Motor neuron (in vitro differentiated cells): ENCODE measurements at places on chromosomes 2 and 18.
A peak's percentile ranks its signal among the peaks of the same experiment; 100 is the strongest.

- no peak for ATAC-seq
Observed at GRCh38 chr18:65343571-65343970, 407.2 kb upstream of the CDH7 start.

- ATAC-seq: no peak
Observed at GRCh38 chr2:110748489-110748867, 16.1 kb downstream of the ACOXL start.

DNA sequence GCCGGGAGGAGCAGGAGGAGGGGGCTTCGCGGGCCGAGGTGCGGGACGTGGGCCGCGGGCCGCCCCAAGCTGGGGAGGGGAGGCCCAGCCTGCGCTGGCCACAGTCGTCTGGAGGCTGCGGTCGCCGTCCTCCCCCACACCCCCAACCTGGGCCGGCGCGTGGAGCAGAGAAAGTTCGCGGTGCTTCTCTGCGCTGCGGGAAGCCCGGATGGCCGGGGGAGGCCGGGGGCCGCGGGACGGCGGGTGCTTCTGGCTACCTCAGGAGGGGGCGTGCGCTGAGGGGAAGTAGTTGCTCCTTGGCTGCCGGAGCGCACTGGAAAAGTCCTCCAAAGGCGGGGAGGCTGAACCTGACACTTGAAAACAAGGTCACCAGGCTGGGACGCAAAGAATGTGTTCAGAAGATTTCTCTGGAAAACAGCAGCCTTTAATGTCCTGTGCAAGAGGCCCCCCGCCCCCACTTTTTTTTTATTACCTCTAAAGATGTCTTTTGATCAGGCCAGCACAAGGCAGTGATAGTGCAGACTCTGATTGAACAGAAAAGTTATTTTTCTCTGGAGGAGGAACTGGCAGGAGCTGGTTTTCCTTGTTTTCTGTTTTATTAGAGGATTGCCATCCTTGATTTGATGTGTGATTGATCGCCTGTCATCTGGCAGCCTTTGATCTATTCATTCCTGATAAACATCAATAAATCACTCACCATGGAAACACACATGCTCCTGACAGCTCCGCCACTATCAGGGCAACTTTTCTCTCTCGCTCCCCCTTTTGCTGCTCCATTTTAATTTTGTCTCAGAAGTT is 1.6 kb downstream of the TSHZ1 start:
- ATAC-seq: no peak

DNA sequence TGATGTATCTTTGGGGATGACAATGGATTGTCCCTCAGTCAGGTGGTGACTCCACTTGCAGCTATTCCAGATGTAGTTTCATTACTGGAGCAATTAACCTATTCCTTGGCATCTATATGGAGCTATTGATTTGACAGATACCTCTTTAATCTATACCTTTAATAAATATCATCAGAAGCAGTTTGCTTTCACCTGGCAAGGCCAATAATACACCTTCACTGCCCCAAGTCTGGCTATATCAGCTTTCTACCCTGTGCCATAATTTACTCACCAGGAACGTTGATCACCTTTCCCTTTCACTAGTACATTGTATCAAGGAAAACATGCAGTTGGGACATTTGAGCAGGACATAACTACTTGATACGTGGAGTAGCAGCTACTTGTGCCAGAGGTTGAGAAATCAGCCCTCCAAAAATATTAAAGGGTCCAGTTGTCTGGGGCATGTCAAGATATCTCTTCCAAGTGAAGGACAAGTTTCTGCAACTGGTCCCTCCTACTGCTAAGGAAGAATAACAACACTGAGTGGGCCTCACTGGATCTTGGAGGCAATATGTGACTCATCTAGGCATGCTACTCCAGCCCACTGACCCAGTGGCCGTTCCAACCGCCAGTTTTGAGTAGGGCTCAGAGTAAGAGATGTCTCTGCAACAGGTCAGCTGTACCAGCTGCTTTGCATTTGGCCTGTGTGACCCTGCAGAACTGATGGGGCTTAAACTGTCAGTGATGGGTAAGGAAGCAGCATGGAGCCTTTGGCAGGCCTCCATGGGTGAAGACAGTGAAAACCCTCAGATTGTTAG is 67.0 kb downstream of the PSMG2 start:
- no peak for ATAC-seq

- ATAC-seq: no peak
Observed at GRCh38 chr2:6877402-6878304, at the start of gene RSAD2. TSS of gene RSAD2 (plus strand) at chr2:6877777. CDS start at chr2:6877801, 24 bp downstream.

GRCh38 chr18:39450958-39451357 is 1885.4 kb upstream of the CELF4 start:
- no peak for ATAC-seq

DNA sequence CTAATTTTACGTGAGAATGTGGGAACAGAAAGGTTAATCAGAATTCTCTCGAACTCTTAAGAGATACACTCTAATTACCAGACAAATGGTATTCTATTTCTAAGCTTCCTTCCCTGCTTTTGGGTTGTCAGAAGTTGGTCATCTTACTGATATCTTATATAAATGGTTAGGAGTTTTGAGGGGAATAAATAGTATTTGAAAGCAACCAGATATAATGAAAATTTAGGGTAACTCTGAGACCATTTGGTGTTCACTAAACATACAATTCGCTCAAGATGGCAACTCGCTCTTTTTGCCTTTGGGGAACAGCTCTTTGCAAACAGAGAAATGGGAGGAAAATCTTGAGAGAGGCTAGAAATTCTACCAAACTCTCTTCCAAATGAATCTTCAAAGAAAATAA is 250.9 kb downstream of the TCF4 start:
- ATAC-seq: no peak

DNA sequence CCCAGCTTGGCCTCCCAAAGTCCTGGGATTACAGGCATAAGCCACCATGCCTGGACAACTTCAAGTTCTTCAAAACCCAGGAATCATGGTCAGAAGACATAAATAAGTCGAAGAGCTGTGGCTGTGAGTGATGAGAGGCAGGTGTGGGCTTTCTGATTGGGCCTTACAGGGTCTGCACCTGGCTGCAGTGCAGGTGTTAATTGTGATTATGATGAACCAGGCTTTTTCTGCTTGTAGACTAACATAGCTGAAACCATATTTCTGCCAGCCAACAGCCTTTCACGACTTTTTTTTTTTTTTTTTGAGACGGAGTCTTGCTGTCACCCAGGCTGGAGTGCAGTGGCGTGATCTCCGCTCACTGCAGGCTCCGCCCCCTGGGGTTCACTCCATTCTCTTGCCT is 14.9 kb upstream of the DTNB start:
- no peak for ATAC-seq

GRCh38 chr2:224925810-224926100 is 116.5 kb downstream of the DOCK10 start:
- no peak for ATAC-seq

DNA sequence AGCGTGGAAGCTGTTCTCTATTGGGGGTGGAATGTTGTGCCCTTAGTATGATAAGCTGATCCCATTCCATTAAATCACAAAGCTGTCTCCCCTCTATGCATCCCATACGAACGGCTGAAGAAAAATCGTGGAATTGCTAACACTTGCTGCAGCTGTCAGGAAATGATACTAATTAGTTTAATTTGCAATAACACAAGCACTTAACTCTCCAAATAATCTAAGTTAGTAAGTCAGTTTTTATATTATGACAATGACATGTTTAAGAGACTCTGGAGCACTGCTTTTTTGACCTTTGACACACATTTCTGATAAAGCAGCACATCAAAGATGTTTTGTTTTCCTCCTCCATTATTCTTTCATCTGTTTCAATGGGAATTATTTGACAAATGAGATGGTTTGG is 123.7 kb upstream of the SATB2 start:
- no peak for ATAC-seq

DNA sequence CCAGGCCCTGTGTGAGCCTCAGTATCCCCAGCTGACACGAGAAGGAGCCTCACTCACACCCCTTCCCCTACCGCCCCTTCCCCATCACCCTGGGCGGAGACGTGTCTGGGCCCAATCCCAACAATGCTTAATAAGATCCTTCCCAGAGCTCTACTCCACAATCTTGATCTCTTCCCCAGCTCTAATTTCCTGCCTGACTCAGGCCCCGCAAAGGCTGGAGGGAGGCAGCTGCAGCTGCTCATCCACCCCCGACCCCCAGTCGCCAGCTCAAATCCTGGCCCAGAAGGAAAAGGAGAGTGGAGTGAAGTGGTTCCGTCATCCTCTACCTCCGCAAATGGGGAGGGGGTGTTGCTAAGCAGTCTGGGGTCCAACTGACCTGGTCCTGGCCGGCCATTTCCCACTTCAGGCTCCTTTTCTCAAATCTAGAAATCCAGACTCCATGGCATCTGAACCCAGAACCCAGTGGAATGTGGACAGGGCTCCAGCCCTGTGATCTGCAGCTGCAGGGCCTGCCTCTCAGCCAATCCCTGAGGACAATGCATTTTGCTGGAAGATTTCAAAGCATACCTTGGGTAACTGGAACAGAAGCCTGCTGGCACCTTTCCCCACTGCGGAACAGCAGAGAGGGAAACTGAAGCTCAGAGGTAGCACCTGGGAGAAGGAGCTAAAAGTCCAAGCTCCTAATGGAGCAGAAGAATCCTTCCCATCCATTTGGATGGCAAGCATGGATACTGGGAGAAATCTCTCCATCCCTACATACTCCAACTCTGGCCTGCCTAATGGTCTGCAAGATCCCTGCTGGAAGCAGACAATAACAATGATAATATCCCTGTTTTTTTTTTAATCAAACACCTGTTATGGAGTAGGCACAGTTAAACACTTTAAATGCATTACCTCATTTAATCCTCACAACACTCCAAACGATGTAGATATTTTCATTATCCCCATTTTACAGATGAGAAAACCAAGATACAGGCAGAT is 5.6 kb upstream of the TNS1 start:
- ATAC-seq: no peak

GRCh38 chr2:112074506-112074905 is 19.4 kb downstream of the TMEM87B start:
- ATAC-seq: no peak

GRCh38 chr2:213237251-213237650 is 47.0 kb upstream of the SPAG16 start:
- ATAC-seq: no peak

GRCh38 chr2:204827701-204828590 is 282.7 kb downstream of the PARD3B start:
- peak; percentile 63 for ATAC-seq

DNA sequence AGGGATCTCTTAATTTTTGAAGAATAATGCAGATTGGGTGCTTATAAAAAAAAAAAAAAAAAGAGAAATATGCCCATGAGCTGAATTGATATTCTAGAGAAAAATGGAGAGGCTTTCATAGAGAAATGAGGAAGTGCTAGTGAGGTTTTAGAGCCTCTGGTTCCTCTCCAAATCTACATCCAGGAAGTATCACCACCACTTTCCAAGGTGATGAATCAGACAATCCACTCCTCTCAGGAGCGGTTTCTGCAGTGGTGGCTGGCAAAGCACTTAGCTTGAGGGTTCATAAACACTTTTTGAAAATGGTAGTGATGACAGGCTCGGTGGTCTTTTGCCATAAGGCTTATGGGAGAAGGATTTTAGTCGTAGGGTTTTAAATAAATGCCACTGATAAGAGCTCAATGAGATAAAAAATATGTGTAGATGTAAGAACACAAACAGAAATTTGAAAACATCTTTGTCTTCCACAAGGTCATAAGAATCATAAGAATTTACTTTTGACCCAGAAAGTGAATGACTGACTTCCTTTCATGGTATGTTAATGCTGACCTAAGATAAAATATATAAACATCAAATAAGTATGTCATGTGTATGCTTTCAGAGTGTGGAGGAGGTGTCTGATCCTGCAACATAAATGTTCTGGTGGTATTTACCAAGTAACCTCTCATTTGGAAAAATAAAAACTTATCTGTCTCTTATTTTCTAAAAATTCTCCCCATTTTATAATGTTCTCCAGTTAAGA is 42.1 kb upstream of the DSG1 start:
- ATAC-seq: no peak

DNA sequence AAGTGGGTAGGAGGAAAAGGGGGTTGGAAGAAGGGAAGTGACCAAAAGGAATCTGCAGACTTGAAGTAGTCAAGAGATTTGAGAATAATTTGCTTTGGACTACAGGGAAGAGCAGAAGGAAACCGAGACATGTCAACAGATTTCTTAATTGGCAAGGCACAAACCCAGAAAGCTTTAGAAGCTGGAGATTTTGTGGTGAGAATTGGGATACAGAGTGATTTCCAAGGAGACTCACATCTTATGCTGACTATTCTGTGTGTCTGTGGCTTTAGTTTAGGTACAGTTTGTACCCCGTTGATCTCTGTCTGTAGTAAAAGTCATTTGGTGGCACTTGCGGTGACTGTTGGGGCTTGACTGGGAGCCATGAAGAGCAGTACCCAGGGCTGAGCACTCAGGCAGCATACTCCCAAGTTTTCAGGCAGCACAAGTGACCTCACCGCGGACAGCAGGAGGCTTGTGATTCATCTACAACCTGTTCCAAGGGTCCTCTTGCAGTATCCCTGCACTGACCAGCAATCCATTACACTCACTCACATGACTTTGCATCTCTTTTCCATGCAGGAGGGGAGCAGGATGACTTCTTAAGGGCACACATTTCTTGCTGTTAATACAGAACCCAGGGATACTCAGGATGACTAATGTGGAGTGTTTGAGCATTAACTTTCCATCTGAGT is 97.1 kb upstream of the TNP1 start:
- no peak for ATAC-seq

- no peak for ATAC-seq
Observed at GRCh38 chr2:3122525-3122924, 255.1 kb downstream of the EIPR1 start.

GRCh38 chr18:25250474-25250851 is 101.5 kb downstream of the ZNF521 start:
- ATAC-seq: no peak

DNA sequence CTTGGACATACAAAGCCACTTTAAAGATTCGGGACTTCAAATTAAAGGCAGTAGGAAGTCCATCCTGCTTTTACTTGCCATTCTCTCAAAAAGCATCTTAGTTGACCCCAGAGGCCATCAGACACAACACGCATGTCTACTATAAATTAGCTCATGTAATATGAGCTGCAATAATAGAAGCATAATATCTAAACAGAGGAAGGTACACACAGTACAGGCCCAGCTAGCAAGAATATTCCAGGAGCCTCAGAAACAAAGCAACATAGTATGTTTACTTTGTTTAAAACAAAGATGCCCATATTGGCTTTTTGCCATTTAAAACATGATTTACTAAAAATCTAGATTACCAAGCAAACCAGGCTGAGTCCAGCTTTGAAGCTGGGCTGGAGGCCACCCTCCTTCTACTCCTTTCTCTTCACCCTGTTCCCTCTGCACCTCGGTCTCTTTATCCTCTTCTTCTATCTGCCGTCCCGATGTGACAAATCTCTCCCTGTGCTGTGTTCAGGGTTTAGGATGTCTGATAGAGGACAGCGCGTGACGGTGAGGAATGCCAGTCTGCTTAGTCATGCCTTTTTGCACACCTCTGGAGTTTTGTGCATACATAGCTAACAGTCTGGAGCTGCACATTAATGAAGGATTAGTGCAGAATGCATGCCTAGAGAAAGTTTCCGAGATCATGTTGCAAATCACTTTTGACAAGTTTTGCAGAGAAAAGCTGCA is 28.2 kb downstream of the DTNA start:
- peak; percentile 95 for ATAC-seq
